ENCODE measurements at places on chromosomes 2 and 18.

- DNase-seq = peak; percentile 33
These were observed 326.2 kb downstream of the SETBP1 start for GRCh38 chr18:45006934-45007333.

DNA sequence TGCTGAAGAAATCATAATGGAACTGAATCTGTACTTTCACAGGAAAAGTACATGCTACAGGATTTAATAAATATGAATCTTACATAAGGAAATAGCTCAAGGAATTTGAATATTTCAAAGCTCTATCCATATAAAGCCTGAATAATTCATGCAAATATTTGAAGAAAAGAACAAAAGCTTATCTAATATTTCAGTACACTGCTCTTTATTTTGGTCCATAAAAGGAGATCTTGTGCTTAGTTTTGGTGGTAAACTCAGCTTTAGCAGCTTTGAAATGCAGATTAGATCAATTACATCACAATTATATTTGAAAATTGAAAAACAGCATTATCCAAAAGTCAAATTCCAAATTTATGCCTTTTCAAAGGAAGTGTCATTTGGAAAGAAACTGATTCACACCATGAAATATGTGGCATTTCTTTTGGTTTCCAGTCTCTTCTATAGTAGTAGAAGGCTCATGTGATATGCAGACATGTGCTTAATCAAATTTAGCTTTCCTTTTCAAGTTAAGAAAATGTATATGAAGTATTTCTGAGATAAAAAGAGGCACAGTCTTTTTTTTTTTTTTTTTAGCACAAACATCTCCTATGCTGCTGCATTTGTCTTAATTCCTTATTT, 42.1 kb upstream of the MAP4K3 start:
- DNase-seq = no peak

DNA sequence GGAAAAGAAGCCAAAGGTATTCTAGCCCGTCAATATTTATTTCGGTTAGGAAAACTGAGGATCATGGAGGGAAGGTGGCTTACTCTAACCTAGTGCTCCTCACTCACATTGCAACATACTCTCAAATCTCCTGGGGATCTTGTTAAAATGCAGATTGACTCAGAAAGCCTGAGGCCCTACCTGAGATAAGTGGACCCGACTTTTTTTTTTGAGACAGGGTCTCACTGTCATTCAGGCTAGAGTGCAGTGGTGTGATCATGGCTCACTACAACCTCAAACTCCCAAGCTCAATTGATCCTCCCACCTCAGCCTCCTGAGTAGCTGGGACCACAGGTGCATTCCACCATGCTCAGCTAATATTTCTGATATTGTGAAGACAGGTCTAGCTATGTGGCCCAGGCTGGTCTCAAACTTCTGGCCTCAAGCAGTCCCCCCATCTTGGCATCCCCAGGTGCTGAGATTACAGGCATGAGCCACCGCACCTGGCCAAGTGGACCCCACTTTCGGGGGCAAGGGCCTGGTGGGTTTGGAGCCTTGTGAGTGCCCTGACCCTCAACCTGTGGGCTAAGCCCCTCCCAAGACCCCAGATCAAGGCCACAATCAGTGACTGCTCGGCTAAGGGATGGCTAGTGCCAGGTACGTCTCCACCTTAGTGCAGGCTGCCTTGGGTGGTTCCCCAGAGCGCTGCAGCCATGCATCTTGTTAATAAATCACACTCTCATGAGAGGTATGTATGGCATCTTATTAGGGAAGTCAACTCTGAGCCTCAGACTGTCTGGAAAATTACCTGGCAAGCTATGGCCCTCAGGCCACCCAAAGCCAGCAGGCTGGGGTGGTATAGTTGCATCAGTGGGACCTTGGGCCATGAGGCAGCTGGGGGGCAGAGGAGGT, 1.1 kb upstream of the NEURL3 start:
- DNase-seq = no peak

DNA sequence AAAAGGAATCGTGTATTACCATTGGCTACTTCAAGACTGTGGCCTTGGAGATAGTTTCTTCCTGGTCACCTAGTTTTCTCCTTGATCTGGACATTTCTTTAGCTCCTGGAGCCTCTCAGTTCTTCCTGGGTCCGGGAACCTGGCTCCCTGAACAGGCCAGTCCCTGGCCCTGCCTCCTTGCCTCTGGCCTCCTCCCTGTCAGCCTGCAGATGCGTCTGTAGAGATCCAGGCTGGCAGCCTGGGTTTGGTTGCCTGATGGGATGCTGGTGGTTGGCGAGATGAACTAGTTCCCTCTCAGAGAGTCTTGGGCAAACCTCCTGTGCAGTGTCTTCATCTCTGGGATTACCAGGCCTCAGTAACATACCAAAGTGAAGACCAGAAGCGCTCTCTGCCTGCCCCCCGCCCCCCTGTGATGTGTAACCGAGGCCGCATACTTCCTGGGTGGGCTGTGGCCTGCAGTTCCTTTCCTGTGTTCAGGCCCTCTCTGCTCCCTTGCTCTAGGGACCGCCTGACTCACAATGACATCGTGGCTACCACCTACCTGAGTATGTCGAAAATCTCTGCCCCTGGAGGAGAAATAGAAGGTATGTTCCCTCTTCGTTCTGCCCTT, 85.4 kb downstream of the DYSF start:
- no peak for DNase-seq

DNA sequence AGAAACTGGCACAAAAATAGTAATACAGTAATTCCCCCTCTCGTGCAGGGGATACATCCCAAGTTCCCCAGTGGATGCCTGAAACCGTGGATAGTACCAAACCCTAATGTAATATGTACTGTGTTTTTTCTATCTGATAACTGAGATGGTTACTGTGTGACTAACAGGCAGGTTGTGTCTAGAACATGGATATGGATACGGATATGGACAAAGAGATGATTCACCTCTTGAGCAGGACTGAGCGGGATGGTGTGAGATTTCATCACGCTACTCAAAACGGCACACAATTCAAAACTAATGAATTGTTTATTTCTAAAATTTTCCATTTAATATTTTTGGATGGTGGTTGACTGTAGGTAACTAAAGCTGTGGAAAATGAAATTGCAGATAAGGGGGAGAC, 3.4 kb downstream of the MBD1 start:
- DNase-seq = peak; percentile 81

- DNase-seq = no peak
These were observed 25.8 kb downstream of the PLB1 start for GRCh38 chr2:28521663-28522062.

GRCh38 chr2:230737791-230738226, 25.2 kb downstream of the CAB39 start:
- DNase-seq = no peak
